OCI-LY7 (cell line): ENCODE measurements at places on chromosomes 5 and 9.
A peak's percentile ranks its signal among the peaks of the same experiment; 100 is the strongest.

- no peak for DNase-seq
These were observed 14.8 kb downstream of the MVB12B start for GRCh38 chr9:126341426-126341825.

GRCh38 chr5:173010021-173010420 lies 26.4 kb downstream of the ATP6V0E1 start:
- no peak for DNase-seq

- no peak for DNase-seq
These were observed 43.9 kb upstream of the HMGCS1 start for GRCh38 chr5:43357067-43357466.

DNA sequence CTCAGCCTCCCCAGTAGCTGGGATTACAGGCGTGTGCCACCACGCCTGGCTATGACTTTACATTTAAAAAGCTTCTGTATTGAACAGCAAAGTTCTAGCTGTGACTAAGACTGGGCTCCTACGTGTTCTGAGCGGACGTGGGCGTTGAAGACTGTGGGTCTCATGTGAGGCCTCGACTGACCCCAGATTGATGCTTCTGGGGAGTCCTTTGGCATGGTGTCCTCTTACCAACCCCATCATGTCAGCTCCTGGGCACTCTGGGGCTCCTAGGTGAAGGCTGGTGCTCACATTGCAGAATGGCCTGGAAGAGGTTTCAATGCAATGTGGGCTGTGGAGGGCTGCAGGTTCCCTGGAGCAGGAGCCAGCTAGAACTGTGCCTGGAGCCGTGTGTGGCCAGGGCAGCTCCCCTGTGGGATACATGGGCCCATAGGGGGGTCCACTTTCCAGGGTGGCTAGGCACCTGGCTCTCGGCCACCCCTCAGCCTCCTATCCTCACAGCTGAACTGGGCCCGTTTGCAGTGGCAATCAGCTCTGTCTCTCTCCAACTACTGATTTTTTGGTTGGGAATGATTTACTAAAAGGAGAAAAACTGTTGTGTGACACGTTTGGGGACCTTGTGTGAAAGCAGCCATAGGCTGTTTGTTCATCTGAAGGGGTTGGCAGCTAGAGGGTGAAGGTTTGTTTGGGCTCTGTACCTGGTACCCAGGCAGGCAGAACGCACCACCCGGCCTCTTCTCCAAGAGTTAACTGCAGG lies 29.7 kb downstream of the SLC25A25 start:
- DNase-seq: no peak

- DNase-seq: no peak
These were observed 58.1 kb downstream of the ZNF474 start for GRCh38 chr5:122187426-122187825.

DNA sequence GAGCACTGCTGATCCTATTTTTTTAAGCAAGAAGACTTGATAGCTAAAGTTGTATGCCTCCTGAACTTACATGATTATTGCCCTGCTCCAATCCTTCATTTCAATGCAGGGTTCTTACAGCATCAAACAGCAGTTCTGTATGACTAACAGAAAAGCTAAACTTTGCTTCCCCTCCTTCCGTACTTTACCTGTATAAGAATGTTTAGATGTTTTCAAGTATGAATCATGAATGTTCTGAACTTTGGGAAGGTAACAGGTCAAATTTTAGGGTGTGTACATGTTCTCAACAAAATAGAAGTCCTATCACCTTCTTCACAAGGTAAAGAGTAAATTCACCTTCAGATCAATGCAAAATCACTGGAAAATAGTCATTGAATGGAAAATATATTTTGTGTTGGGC lies 972.6 kb upstream of the SEMA6A start:
- no peak for DNase-seq

DNA sequence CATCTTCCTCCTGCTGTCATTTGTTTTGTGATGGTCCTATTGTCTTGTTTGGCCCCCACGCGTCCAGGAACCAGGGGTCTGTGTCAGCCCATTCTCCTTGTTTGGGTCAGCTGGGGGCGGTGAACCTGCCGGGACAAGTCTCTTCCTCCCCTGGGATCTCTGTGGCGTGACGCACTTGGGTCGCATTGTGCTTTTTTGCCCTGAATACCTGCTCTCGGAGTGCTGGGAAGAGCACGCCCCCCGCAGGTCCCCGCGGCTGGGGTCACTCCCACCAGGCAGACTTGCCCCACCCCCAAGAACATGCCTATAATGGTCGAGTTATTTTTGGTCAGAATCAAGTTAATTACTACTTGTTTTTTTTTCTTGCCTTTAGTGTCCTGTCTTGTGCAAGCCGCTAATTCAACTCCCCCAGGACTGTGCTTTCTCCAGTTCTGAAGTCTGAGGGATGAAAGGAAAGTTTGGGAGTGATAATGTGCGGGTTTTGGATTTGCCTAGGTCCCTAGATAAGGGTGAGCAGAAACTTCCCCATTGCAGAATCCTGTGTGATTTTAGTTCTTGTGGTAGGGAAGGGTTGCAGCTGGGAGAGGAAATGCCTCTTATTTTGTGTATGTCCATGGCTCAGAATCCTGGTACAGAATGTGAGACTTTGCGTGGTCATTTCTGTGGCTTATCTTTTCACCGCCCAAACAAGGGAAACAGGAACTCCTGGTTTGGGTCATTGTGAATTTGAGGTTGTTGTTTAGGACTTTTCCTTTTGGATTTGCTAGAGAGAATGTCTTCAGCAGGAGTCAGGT lies 789 bp downstream of the ACER2 start:
- peak; percentile 55 for DNase-seq

DNA sequence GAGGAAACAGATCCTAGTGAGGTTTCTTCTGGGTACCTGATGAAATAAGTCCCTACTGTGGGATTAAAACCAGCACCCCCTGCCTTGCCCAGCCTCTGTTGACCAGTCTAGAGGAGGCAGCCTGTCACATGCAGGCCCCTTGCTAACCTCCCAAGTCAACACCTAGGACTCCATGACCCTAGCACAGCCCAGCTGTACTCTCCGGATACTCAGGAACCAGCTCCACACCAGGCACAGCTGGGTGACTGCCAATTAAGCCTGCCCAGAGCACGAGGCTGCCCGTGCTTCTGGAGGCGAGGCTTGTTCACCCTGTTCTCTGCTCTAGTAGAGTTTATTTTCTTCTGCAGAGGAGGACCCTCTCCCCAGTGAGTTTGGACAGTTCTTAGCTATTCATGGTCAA lies 92.5 kb downstream of the SNX24 start:
- no peak for DNase-seq

GRCh38 chr5:11792621-11793020 lies 111.6 kb downstream of the CTNND2 start:
- DNase-seq: no peak

- no peak for DNase-seq
These were observed 34.9 kb upstream of the FGF1 start for GRCh38 chr5:142720641-142721271.

GRCh38 chr5:61055434-61056006 lies 106.7 kb downstream of the SMIM15 start:
- peak; percentile 23 for DNase-seq

- DNase-seq: no peak
These were observed 65.2 kb downstream of the LRRC70 start for GRCh38 chr5:62643556-62644451.

- DNase-seq: no peak
These were observed 2.1 kb downstream of the ADAMTS2 start for GRCh38 chr5:179343021-179343718.

GRCh38 chr5:157827423-157827822 lies 31.5 kb downstream of the CLINT1 start:
- no peak for DNase-seq

DNA sequence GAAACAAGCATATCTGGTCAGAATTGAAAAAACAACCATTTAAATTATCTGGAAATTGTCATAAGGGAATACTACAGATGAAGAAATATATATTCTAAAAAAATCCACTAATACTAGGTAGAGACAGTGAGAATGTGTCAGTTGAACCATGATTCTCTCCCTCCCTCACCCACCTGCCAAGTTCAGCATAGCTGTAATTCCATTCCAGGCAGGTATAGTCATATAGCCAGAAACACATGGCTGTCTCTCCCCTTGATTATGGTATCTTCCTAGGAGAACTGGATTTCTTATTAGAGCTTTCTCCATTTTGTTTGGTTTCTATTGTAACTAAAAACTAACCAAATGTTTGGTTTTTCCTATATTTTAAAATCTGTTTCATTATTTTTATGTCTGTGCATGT lies 509.2 kb downstream of the CDH10 start:
- no peak for DNase-seq

- no peak for DNase-seq
These were observed 31.1 kb downstream of the PGGT1B start for GRCh38 chr5:115231598-115231997.

DNA sequence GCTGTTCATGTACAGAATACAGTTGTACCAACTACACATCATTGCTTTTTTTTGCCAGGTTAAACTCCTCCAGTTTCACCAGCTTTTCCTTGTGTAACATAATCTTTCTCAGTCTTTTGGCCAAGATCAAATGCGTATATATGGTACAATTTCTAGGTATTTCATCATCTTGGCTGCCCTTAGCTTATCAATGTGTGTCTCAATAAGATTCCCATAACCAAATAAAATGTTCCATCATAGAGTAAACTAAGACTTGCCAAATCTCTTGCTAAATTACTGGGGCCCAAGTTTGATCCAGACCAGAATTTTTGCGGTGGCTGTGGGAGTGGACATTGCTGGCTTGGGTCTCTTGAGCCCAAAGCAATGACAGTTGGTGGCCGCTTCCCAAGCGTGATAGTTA lies 24.3 kb upstream of the ERBIN start:
- no peak for DNase-seq

- DNase-seq: no peak
These were observed 29.2 kb upstream of the GTF2H2C start for GRCh38 chr5:69530561-69531405.

DNA sequence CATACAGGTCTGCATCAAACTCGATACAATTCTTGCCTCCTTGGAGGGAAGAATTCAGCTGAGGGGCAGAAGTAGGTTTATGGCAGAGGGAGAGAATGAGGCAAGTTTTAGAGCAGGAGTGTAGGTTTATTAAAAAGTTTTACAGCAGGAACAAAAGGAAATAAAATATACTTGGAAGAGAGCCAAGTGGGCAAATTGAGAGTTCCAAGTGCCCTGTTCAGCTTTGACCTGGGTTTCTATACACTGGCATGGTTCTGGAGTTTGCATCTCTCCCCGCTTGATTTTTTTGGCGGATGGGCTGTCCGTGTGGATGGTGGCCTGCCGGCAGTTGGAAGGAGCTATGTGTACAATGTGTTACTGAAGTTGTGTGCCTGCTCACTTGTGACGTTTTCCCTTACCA lies 116.1 kb downstream of the ALDH1A1 start:
- DNase-seq: no peak

DNA sequence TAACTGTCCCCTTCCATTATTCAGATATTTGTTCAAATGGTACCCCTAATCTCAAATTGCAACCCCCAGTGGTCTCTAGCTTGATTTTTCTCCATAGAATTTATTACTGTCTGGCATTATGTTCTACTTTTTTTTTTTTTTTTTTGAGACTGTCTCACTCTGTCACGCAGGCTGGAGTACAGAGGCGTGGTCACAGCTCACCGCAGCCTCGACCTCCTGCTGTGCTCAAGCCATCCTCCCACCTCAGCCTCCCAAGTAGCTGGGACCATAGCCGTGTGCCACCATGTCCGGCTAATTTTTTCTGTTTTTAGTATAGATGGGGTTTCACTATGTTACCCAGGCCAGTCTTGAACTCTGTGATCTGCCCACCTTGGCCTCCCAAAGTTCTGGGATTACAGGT lies 2.0 kb upstream of the REEP5 start:
- DNase-seq: peak; percentile 29

- no peak for DNase-seq
These were observed 17.5 kb upstream of the TOMM5 start for GRCh38 chr9:37609735-37610397.

- DNase-seq: no peak
These were observed 467.3 kb downstream of the DNAH5 start for GRCh38 chr5:13477118-13477737.

DNA sequence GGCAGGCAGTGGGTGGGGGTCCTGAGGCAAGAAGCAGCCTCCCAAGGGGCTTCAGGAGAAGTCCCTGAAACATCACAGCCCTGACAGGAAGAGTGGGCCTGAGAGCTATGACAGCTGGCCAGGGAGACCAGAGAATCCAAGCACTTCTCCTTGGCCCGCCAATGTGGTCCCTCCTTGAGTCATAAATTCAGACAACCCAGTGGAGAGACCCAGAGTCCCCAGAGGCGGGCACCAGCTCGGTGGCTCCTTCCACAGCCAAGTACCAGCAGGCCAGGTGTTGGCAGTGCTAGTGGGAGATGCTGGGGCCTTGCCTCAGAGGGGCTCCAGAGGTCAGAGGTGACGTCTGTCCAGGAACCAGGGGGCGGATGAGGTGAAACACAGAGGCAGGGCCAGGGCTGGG lies 1.6 kb upstream of the DOK3 start:
- DNase-seq: peak; percentile 32

DNA sequence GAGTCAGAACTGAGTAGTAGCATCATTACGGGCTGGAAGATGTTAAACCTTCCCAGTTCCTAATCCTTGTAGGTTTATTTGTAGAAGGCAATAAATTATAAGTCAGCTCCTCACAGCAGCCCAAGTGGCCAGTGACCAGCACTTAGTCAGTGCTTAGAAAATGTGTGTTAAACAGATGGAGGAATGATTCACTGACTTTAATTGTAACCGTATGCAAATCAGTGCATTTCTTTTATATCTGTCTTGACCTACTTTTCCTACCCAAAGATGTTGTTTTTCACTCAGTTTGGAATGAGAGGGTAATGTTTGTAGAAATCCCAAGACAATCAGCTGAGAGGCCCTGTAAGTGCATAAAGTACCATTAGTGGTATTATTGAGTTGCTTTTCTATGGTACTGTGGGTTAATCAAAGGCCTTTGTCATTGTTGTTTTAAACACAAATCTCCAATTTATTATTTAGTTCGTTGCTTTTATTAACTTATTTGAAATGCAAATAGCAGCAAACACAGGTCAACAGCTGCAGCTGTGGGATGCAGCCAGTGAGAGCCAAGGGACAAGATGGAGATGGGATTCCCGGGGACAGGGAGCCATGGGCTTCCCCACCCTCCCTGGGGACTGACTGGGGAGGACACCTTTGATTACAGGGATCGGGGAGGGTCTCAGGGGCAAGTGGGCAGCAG lies 49.8 kb downstream of the MAP1B start:
- no peak for DNase-seq

DNA sequence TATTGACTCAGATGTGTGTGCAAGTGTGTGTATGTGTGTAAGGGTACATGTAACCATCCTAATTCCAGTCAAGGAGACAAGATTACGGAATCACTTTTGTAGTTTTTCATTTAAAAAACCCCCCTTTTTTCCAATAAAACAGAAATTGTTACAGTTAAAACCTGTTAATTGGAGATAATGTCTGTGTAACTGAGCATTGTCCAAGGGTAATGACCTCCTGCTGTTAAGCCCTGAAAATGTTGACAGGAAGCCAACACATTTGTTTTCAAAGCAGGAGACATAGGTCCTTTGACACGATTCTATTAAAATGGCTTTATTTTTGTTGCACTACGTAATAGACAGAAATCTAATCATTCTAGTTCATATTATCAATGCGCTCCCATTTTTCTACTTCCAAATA lies 457.3 kb upstream of the ARRDC3 start:
- no peak for DNase-seq
